ENCODE measurements at places on chromosomes 12 and 14. TPM values are rescaled to one million over a fixed set of nuclear protein-coding genes. Genes with fewer than 3 reads are reported as not detected.

The CHURC1 gene
- total RNA-seq, result 65.2 TPM

The ERP27 gene
- total RNA-seq, result 8.3 TPM

The FOXG1 gene
- not detected for total RNA-seq

The KRT75 gene
- not detected for total RNA-seq

The DYRK2 gene
- 69.8 TPM for total RNA-seq

The ITGA7 gene
- 3.1 TPM for total RNA-seq

The GRIP1 gene
- 1.6 TPM for total RNA-seq

The SLC4A8 gene
- 4.4 TPM for total RNA-seq

The KRT4 gene
- total RNA-seq, result not detected

DNA sequence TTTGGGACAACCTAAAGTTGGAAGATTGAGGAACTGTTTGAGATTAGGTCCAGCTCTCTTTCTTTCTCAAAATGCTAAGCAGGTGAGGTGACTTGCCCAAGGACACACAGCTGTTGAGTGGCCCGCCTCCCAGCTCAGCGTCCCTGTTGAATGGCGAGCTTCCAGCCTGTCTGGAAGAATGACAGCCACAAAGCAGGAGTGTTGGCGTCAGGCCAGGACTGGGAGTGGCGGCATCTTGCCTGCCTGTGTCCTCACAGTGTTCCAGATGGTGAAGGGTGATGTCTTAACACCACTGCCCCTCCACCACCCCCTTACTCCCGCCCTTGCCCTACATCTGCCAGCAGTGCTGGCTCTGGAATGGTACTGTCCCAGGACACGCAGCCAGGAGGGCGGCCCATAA is 4.4 kb upstream of the CEBPE start:
- no peak overlapping the region for H3K27ac ChIP-seq
- H3K4me1 ChIP-seq, result peaks cover 43% of the 10 kb centered on the region
- H3K27me3 ChIP-seq, result no peaks in the 10 kb centered on the region
- no peak for DNase-seq
- no peak overlapping the region for H3K4me3 ChIP-seq

- no peak overlapping the region for H3K4me3 ChIP-seq
- no peak for DNase-seq
- no peak overlapping the region for H3K27ac ChIP-seq
- H3K4me1 ChIP-seq, result no peaks in the 10 kb centered on the region
- no peaks in the 10 kb centered on the region for H3K27me3 ChIP-seq
Measured at GRCh38 chr12:38872561-38872960, 32.8 kb downstream of the CPNE8 start.

DNA sequence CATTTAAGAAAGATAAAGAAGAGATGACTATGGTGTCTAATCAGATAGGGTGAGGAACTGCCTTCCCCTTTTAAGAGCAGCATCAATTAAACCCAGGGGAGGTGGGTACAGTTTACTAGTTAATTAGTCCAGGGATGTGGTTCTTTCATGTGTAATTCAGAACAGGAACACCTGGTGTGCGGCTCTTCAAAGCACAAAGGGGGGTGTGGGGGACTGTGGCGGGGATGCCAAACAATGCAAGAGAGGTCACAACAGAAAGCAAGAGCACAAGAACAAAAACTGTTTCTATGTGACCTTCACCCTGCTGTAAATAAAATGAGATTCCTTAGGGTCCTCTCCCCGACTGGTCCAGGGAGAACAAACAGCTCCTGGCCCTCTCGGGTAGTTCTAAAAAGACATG is 183.9 kb upstream of the SOX5 start:
- no peak overlapping the region for H3K4me3 ChIP-seq
- no peak for DNase-seq
- no peaks in the 10 kb centered on the region for H3K36me3 ChIP-seq
- no peaks in the 10 kb centered on the region for H3K27me3 ChIP-seq
- no peak overlapping the region for H3K27ac ChIP-seq
- no peaks in the 10 kb centered on the region for H3K4me1 ChIP-seq

DNA sequence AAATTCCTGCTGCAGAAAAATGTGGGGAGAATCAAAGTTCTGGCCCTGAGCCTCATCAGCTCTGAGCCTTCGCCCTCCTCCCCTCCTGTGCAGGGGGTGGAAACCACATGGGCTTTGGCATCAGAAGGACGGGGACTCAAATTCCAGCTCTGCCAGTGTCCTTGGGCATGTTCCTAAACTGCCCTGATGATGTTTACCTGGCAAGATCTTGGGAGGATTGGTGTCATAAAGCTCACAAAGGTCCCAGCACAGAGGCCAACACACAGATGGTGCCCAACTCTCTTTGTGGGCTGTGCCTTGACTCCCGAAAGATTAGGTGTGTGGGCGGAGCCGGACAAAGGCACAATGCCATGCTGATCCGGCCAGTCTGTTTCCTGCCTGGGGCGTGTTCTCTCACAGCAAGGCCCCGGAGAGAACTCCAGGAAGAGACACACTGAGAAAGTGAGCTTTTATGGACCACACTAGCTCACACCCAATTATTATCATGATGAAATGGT is 20.5 kb upstream of the CLMN start:
- no peaks in the 10 kb centered on the region for H3K4me1 ChIP-seq
- no peak for DNase-seq
- no peak overlapping the region for H3K4me3 ChIP-seq
- H3K36me3 ChIP-seq, result no peaks in the 10 kb centered on the region

DNA sequence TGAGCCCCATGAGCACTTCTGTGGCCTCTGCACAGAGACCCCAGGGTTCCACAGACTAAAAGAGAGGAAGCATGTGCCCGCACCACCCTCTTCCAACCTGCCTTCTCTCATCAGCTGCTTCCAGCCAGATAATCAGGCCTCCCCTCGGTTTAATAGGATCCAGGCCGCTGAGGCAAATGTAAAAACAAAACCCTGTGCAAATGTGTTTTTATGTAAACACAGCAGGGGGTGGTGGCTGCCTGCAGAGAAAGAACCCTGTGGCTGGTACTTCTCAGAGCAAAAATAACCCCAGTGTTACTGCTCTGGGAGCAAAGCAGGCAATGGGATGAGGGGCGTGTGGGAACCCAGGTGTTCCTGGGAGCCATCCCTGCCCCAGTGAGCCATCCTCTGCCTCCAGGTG is 46.2 kb downstream of the WSCD2 start:
- H3K27ac ChIP-seq, result no peak overlapping the region
- H3K4me3 ChIP-seq, result no peak overlapping the region
- H3K36me3 ChIP-seq, result no peaks in the 10 kb centered on the region

- H3K27me3 ChIP-seq, result no peaks in the 10 kb centered on the region
- no peaks in the 10 kb centered on the region for H3K4me1 ChIP-seq
- DNase-seq, result no peak
- H3K27ac ChIP-seq, result no peak overlapping the region
Measured at GRCh38 chr12:81572411-81572810, 186.7 kb downstream of the PPFIA2 start.

DNA sequence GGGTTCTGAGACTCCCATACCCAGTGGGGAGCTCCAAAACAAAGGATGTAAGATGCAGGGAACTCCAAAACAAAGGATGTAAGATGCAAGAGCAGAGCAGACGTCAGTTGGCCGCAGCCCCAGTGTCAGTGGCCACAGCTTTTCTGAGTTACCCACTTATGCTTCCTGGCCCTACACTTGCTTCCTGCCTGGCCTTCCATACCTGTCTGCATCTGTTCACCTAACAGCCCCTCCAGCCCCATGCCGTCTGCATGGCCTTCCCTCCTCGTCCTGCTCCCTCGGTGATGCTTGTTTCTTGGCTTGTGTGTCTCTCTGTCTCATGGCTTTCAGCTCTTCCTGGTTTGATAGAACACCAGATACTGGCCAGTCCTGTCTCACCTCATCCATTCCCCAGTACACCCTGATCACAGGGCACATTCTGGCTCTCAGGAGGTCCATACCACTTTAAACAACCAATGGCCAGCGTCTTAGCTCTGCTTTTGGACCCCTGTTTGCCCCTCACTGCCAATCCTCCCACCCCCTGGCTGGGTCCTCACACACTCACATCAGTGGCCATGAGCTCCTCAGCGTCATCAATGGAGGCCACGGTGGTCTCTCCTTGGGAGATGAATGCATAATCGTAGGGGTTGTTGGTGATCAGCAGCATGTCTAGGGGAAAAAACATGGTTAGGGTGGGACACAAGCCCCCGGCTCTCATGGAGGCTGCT is 5.3 kb downstream of the MYH7 start:
- H3K36me3 ChIP-seq, result no peaks in the 10 kb centered on the region
- no peak overlapping the region for H3K4me3 ChIP-seq
- peaks cover 3% of the 10 kb centered on the region for H3K4me1 ChIP-seq
- no peak for DNase-seq
- no peak overlapping the region for H3K27ac ChIP-seq
- H3K27me3 ChIP-seq, result no peaks in the 10 kb centered on the region

GRCh38 chr14:62654641-62655040 is 390.6 kb downstream of the KCNH5 start:
- H3K4me3 ChIP-seq, result no peak overlapping the region
- no peaks in the 10 kb centered on the region for H3K27me3 ChIP-seq
- H3K36me3 ChIP-seq, result no peaks in the 10 kb centered on the region
- H3K4me1 ChIP-seq, result no peaks in the 10 kb centered on the region
- DNase-seq, result no peak
- H3K27ac ChIP-seq, result no peak overlapping the region

DNA sequence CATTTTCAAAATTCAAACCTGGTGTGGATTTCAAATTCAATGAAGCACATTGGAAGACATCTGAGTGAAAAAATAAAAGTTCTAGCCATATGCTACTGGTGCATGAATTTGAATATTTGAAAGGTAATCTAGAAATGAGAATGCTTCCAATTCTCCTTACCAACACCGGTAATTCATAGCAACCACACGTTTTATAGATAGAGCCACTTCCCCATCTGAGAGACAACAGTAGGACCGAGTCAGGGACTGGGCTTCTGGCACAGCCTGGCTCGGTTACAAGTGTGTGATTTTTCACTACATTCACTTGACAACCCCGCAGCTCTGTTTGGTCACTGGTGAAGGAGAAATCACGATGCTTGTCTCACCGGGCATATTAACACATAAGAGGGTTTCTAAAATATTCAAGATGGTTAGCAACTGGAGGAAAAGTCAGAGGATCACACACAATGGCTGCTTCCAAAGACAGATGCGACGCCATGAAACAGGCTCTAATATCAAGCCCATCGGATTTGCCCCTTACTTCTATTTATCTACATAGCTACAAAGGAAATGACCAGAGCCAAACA is 86.5 kb upstream of the FOXN3 start:
- H3K27me3 ChIP-seq, result no peaks in the 10 kb centered on the region
- no peak for DNase-seq
- H3K27ac ChIP-seq, result no peak overlapping the region
- H3K36me3 ChIP-seq, result peaks cover 23% of the 10 kb centered on the region
- H3K4me1 ChIP-seq, result peaks cover 41% of the 10 kb centered on the region
- H3K4me3 ChIP-seq, result no peak overlapping the region

DNA sequence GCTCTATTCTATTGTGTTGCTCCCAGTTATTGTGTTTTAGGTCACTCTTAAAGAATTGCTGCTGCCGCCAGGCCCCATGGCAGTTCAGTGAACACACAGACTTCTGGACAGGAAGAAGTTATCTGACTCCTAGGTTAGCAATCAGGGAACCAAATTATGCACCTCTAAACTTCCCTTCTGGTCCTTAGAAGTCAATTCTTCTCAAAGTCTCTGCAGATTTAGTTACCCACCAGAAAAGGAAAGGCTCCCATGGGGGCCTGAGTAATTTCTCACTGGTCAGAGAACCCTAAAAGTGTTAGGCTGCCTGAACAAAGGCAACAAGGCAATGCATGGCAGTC is 10.0 kb downstream of the EMP1 start:
- peaks cover 4% of the 10 kb centered on the region for H3K27me3 ChIP-seq
- H3K4me1 ChIP-seq, result peaks cover 37% of the 10 kb centered on the region
- no peak for DNase-seq
- peak overlapping the region; percentile 41 for H3K27ac ChIP-seq

DNA sequence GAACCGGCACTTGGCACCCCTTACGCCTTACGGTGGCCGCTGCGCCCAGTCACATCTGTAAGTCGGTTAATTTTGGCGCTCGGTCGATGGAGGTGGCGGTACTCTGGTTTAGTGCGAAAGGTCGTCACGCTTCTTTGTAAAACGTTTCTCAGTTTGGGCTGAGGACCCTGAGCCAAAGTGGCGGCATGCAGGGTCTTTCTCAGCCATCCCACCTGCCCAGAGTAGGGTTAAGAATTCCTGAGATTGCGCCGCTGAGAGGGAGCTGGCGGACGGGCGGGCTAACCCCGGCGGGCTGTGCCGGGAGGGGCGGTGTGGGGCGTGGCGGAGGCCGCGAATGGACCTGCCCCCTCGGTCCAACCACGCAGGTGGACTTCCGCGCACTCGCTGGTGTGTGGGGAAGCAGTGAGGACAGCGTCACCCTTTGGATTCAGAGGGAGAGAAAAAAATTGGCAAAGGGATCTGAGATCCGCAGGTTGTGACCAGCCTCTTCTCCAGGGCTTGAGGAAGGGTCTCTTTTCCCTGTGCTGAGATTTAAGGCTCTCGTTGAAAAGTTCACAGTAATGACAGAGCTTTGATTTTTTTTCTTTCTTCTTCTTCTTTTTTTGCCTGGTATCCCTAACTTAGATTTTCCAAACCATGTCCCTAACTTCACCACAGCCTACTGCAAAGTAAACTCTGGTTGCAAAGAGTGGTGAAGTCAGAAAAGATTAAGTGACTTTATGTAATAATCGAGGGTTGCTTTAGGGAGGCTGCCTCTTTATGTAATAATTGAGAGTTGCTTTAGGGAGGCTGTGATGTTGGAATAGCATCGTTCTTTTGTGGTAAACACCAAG is 602 bp upstream of the FBXO33 start:
- H3K4me1 ChIP-seq, result peaks cover 31% of the 10 kb centered on the region
- H3K27me3 ChIP-seq, result no peaks in the 10 kb centered on the region
- DNase-seq, result peak; percentile 77
- H3K36me3 ChIP-seq, result peaks cover 7% of the 10 kb centered on the region
- H3K27ac ChIP-seq, result peak overlapping the region; percentile 95
- peak overlapping the region; percentile 94 for H3K4me3 ChIP-seq

- DNase-seq, result no peak
- peaks cover 39% of the 10 kb centered on the region for H3K36me3 ChIP-seq
- peaks cover 46% of the 10 kb centered on the region for H3K4me1 ChIP-seq
- peak overlapping the region; percentile 97 for H3K27ac ChIP-seq
Measured at GRCh38 chr14:23566778-23567185, 809 bp downstream of the AP1G2 start.
